ENCODE measurements at places on chromosomes 6 and 20.
A peak's percentile ranks its signal among the peaks of the same experiment; 100 is the strongest.

DNA sequence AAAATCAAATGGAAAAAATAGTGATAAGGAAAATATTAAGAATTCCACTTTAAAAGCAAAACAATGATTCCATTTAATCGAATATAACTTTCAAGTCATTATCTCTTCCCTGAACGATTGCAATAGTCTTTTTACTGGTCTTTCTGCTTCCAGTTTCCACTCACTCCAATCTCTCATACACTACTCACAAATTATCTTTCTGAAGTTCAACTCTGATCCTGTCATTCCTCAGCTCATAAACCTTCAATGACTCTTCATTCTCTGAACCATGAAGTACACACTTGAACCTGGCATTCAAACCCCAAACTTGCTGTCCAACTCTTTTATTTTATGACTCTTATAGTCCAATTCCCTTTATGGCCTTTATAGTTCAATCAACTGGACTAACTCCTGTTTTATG, 304.1 kb upstream of the TCF21 start:
- DNase-seq = no peak

DNA sequence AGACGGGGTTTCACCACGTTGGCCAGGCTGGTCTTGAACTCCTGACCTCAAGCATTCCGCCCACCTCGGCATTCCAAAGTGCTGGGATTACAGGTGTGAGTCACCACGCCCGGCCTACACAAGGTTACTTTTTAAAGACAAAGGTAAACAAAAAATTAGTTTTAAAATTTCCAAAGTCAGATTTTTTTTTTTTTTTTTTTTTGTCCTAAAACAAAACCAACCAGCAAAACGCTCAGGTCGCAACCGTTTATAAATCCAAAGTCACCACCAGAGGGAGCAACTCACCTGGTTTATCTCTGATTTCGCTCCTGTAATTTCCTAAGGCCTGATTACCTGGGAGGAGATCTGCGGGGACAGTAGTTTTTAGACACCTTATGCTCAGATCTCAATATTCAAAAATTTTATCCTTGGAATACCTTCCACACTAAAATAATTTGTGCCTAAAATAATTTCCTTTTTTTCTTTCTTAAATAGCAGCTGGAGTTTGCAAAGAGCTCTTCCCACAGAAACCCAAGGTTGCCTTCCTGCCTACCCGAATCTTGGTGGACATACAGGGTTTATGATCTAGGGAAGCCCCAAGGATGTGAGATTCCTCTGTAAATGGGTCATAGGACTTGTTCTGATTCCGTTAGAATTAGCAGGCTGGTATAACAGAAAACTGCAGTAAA, 19.8 kb upstream of the TREM1 start:
- DNase-seq = no peak

DNA sequence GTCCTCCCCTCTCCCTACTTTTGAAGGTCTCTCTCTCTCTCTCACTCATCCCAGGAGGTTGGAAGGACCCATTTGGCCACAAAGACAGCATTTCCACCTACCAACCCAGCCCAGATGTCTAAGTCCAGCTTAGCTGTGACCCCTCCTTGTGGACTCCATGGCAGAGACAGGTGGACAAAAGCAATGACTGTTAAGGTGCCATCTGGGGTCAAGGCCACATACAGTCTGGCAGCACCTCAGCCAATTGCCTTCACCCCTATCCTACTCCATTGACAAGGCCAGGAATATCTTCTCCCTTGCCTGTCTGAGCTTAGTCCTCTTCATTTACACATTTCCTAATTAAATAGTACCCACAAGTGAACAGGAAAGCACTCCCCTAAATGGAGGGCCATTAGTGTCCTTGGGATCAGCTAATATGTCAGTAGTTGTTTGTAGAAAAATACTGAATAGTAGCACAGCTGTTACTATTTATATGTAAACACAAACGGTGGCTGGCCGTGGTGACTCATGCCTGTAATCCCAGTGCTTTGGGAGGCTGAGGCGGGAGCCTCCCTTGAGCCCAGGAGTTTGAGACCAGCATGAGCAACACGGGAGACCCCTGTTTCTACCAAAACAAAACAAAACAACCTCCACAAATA, 28.8 kb downstream of the GCM1 start:
- no peak for DNase-seq

DNA sequence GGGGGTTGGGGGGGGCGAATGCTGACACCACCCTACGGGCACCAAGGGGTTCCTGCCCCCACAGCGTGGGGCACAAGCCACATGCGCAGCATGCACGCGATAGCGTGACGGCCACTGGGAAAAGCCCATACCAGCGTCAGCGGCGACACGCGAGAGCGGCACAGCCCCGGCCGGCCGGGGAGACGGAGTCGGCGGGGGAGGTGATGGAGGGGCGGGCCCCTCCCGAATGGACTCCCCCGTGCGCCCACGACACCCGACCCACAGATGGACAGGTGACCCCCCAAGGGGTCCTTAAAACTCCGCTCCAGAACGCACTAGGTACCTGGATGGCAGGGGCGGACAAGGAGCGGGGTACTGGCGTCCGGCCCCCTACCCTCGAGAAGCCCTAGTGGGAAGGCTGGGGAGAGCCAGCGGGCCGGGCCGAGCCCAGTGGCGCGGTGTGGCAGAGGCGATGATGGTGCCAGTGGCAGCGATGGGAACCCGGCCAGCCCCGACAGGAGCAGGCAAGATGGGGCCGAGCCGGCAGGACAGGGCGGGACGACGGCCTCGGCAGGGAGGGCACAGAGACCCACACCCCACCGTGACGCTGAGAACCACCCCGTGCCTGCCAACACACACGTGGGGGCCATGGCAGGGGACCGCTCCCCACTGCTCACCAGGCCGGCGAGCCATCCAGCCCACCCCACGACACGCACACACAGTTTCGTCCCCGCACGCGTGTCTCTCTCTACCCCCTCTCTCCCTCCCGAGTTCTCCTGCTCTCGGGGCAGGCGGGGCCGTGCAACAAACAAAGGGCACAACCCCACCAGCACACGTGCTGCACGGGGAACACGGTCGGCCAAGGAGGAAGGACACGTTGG, 1959.8 kb upstream of the DEFB115 start:
- no peak for DNase-seq

- peak; percentile 26 for DNase-seq
Measured at GRCh38 chr20:38883981-38884733, 42.1 kb upstream of the FAM83D start.

GRCh38 chr20:47124181-47124717, 229.6 kb downstream of the EYA2 start:
- no peak for DNase-seq

DNA sequence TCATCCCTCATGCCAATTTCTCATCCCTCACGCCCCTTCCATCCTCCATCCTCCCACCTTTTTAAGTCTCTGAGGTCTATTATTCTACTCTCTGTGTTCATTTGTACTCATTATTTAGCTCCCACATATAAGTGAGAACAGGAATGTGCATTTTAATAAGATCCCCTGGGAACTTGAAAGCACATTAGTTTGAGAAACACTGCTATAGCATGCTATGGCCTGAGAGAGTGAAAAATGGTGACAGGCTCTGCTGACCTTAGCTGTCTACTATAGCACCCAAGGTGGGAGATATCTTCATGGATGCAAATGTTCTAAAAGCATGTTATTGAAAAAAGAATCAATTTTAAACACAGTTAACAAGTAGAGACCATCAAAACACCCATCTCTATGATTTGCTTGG, 712.0 kb downstream of the TFAP2A start:
- DNase-seq = no peak

DNA sequence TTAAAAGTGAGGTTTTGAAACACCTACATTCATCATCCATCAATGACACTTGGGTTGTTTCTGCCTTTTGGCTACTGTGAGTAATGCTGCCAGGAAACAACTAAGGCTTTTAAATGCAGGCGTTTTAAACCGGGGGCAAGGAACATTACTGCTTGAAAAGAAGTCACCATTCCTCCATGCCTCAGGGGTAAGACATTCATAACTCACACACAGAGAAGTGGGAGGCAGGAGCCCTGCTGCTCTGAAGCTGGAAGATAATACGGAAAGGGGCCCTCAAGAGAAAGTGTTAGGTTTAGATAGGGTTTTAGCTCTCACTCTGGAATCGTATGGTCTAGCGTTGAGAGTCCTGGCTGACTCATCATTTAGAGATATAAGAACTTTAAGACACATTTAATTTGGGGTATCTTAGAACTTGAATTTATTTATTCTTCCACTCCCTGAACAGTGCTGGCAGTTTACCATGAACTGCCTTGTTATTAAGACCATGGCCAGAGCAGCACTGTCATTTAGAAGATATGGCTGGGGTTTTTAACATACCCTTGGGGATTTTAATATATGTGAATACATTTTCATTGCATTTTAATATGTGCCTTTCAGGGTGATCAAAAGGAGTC, 1.8 kb downstream of the TUBB1 start:
- DNase-seq = no peak

DNA sequence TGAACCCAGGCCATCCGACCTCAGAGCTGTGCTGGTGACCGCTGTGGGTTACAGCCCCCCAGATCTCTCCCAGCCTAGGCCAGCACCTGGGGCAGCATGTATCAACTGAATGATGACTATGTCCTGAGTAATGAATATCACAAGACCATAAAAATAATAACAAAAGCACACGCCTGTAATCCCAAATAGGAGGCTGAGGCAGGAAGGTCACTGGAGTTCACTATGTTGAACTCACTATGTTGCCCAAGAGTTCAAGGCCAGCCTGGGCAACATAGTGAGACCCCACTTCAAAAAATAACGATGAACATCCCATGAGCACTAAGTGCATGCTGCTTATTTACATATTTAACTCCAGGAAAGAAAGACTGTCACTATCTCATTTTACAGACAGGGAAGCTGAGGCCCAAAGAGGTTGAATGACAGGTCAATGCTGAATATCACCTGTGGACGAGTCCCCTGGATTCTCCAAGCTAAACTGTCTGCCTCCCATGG, 92.3 kb downstream of the NFATC2 start:
- no peak for DNase-seq

GRCh38 chr6:37302086-37302686, 44.2 kb upstream of the TMEM217 start:
- DNase-seq = no peak

- DNase-seq = no peak
Measured at GRCh38 chr6:106046854-106047200, 39.3 kb upstream of the PRDM1 start.

DNA sequence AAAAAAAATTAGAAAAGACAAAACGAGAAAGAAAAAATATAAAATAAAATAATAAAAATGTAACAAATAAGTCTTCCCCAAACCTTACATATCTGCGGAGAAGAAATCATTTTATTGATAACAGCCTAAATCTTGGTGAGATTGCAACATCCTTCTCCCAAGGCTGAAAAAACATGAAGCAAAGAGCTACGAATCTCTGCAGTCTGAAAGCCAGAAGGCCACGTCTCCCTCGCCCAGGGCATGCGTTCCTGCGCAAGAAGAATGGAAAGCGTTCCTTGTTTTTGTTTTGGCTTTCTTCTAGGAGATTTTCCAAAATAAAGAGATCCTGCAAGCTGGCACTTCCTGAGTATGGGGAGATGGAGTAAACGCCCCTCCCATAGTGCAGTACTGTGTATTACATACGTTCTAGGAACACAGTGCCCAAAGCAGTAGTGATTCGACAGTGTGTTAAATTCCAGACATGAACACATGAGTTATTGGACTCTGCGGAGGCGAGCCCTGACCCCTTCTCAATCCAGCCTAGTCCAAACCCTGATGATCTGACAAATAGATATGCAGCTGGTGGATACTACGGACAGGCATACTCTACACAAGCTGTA, 126.7 kb upstream of the RREB1 start:
- DNase-seq = no peak

- DNase-seq = no peak
Measured at GRCh38 chr20:16476032-16476431, 97.2 kb downstream of the KIF16B start.

- DNase-seq = no peak
Measured at GRCh38 chr6:33628401-33628964, 7.4 kb downstream of the ITPR3 start.

DNA sequence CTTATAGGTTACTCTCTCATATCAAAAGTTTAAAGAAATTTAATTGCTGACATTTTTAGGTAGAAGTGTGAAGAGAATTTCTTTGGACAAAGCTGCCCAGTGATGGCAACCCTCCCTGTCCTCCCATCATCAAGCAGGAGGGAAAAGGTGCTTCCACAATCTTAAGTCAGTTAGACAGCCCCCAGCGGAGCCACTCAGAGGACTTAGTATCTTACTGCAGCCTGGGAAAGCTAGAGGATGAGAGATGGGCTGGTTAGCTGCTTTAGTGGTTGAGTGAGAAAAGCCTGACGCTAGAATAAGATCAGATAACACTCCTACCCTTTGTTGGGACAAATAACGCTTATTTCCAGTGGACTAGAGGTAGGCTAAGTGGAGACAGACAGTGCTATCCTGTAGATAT, 227.1 kb downstream of the RFPL4B start:
- DNase-seq = no peak

DNA sequence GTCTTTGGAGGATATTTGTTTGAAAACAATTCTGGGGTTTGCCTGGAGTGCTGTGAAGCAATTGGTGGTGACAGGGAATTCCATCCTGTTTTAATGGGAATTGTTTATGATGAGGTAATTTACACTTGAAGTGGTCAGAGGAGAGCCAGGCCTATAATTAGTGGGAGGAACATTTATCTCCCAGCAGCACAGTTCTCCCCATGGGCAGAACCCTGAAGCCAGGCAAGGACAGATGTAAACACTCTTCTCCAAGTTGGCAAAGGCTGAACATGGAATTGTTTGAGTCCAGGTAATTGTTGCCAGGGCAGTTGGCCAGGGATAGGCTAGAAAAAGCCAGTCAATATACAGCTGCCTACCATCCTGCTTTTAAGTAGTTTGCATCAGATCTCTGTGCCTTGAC, 789.7 kb downstream of the FRK start:
- no peak for DNase-seq

DNA sequence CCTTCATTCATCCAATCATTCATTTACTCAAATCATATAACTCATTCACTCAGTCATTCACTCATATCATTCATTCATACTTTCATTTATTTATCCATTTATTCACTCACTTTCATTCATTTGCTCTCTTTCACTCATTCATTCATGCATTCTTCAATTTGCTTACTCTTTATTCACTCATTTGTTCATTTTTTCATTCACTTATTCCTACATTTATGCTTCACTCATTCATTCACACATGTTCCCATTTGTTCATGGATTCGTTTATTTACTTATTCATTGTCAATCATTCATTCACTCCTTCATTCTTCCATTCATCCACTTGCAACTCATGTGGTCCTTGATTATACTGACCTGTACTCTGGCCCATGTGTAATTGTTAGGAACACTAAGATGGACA, 39.4 kb downstream of the SNRPB start:
- DNase-seq = no peak

DNA sequence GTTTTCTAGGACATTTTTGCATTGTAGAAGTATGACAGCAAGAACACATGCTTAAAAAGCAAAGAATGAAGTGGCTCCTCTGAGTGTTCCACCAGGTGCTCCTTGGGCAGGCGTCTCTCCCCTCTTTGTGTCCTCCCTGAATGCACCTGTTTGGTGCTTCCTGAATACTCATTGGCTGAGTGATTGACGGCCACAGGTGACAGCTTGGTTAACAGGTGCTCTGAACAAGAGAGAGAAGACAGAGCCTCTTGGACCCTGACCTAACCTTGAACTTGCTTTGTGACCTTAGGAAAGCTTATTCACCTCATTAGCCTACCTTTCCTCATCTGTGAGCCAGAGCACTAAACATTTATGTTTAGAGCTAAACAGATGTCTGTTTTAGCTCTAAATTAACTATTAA, 93.7 kb downstream of the TULP4 start:
- no peak for DNase-seq

All from posterior vena cava (tissue), 2 donors.